HFFc6 (cell line): ENCODE measurements at places on chromosomes 16 and 17.

GRCh38 chr17:17175917-17176316, 30.2 kb downstream of the PLD6 start:
- peaks cover 14% of the 10 kb centered on the region for H3K4me1 ChIP-seq
- peaks cover 12% of the 10 kb centered on the region for H3K27me3 ChIP-seq
- no peak overlapping the region for H3K27ac ChIP-seq
- H3K36me3 ChIP-seq: peaks cover 34% of the 10 kb centered on the region

- H3K27ac ChIP-seq: no peak within 1 kb of the TSS
- H3K4me1 ChIP-seq: peaks cover 28% of the 10 kb centered on the region
- H3K36me3 ChIP-seq: no peaks in the 10 kb centered on the region
- no peak for DNase-seq
- H3K27me3 ChIP-seq: peaks cover 13% of the 10 kb centered on the region
Measured at GRCh38 chr17:19747829-19748806, at the start of gene ALDH3A1. TSS of gene ALDH3A1 (minus strand) at chr17:19748298. CDS start at chr17:19745129, 3,169 bp downstream.

DNA sequence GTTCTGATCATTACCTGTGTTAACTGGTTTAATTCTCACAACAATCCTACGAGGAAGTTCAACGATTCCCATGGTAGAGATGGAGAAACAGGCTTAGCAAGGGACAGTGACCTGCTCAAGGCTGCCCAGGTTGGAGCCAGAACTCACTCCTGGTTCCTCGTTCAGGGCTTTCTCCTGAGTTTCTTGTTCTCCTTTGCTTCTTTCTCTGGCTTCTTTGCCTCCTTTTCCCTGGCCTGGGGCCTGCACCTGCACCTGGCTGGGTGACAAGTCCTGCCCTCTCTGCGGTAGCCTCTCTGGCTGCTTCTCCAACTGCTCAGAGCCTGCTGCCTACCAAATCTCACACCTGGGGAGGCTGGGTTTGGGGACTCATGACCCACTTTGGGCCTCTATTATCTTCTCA, 2.8 kb downstream of the CCL22 start:
- H3K4me1 ChIP-seq: no peaks in the 10 kb centered on the region
- no peak for DNase-seq
- no peak overlapping the region for H3K4me3 ChIP-seq
- H3K27me3 ChIP-seq: peaks cover 59% of the 10 kb centered on the region

DNA sequence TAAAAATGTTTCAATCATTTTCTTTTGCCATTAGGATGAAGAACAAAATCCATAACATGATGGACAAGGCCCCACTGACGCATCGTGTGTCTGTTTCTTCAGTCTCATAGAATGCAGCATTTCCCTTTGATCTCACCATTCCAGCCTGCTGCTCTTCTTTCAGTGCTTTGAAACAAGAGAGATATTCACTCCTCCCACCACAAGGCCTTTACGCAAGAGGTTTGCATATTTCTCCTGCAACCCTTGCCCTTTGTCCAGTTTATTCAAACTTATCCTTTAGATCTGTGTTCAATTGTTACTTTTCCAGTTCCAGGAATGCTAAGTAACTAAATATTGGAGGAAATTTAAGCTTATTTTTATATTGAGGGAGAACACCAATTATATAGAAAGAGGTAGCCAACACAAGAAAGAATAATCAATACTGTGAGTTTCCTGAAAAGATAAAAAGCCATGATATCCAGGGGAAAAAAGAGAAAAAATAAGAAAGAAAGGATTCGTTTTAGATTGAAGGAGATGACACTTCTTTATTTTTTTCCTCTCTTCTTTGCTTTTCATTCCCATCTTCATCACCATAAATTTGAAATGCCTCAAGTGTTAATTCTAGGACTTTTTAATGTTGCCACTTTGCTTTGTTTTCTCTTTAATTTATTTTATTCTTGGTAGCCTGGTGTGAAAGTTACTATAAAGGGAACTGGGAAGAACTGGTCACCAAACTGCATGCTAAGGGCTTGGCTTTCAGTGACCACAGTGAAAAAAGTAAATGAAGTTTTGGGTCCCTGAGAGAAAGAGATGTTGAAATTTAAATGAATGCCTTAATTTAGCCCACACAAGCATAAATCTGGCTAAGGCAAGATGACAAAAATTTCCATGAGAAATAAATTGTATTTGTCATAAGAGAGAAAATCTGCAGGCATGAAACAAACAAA, 102.1 kb downstream of the KIF2B start:
- H3K27ac ChIP-seq: no peak overlapping the region
- H3K4me3 ChIP-seq: no peak overlapping the region
- no peaks in the 10 kb centered on the region for H3K27me3 ChIP-seq
- DNase-seq: no peak
- no peaks in the 10 kb centered on the region; the same call in 1 of the 2 replicates for H3K36me3 ChIP-seq
- no peaks in the 10 kb centered on the region for H3K4me1 ChIP-seq
